MG63 (cell line): ENCODE measurements at places on chromosomes 3 and 15. TPM values are rescaled to one million over a fixed set of nuclear protein-coding genes. Genes with fewer than 3 reads are reported as not detected.

- DNase-seq: no peak
Observed at GRCh38 chr15:40830884-40831283, 2.4 kb upstream of the PPP1R14D start.

GRCh38 chr3:164465172-164465571 is 613.1 kb downstream of the SI start:
- no peak for DNase-seq

GRCh38 chr3:172071780-172072330 is 32.5 kb downstream of the FNDC3B start:
- DNase-seq: no peak

- peak; percentile 58 for DNase-seq
Observed at GRCh38 chr15:59371458-59372351, 966 bp downstream of the MYO1E start.

DNA sequence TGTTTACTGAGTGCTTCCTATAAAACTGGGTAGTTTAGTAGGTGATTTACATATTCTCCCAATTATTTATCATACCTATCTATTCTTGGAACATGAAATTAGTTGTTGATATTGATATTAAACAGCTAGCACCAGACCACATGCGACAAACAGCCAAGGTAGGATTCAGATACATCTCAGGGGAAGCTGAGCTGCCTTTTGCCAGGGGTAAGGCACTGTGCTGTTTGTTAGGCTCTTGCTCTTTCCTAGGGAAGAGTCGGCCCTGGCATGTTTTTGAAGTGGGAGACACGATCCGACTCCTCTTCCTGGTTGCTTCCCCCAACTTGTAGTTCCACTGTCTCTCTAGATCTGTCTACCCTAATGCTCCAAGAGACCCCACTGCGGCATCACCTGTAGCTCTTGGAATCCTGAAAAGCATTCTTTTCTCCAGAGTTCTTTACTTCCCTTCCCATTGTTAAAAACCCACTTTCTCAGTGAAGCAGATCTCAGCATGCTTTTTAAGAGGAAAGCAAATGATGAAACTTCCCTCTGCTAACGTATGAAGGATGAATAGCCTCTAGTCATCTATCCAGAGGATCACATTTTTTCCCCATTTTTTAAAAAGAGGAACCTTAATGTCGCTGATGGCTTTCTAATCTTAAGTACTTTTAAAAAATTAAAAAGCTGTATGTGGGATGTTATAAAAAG is 138.4 kb downstream of the GHSR start:
- DNase-seq: no peak

The ZNF619 gene
- 0.79 and 2.2 TPM in 2 replicates for total RNA-seq

The LRRC31 gene
- not detected in 2 replicates for total RNA-seq

The GOLGA8J gene
- 0.07 TPM in 1 of 2 replicates, not detected in the other for total RNA-seq
